Activated CD4-positive, CD25-positive, alpha-beta regulatory T cell treated with anti-CD3 and anti-CD28 coated beads, Interleukin-2, amount 50 U/mL, for 24 hours (primary cell): ENCODE measurements at places on chromosomes 7 and 10.

- ATAC-seq: no peak
These were observed 14.8 kb downstream of the TSPAN14 start for GRCh38 chr10:80468806-80469421.

DNA sequence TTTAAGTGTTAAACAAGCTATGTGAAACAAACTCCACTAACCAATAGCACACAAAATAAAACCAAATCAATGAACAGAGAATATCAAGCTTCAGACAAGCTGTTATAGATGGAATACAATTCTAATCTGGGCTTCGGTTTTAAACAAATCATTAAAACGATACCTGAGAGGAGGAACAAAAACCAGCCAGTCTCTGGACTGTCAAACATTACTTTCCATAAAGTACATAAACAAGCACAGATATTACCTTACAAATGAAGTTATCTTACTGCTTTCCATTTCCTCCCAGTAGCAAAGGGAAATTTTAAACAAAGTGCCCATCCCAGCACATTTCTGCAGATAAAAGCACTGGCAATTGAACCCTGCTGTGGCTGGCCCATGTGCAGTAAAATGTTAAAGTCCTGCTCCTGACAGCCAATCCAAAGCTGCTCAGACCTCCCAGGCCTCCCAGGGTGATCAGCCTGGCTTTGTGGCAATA, 128.0 kb downstream of the NRCAM start:
- no peak for ATAC-seq

GRCh38 chr10:107031931-107032699, 132.4 kb downstream of the SORCS1 start:
- ATAC-seq: no peak

DNA sequence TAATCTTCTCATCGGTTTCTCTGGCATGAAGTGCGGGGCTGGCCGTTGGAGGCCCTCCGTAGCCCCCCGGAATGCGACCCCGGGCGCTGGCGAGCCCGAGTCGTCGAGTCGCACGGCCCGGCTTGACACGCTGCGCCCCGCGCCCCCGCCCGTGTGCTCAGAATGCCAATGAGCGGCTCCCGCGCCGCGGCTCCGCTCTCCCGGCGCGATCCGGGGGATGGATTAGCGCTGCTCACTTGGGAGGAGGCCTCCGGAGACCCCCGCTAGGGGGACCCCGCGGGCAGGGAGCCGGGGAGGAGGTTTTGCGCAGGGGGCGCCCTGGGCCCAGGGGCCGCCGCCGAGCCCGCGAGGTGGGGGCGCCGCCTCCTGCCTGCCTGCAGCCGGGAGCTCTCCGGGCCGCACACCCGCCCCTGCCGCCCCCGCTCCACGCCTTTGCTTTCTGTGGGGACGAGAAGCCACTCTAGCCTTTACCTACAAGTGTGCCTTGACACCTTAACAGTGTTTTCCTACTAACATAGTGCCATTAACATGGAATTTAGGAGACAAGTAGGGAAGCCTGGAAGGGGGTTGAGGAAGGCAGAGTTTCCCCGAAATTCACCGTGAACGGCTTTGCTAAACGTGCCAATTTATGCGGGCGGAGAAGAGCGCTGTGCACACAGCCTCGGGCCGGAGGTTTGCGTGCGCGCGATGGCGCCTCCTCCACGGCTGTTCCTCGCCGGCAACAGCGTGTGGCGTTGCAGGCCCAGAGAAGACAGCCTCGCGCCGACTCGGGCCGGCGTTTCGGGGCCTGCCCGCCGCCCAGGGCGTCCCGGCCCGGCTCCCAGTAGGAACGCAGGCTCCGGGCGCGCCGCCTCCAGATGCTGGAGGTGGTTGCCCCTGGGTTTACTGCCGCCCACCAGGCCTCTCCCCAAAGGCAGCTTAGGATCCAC, 7.1 kb downstream of the SHH start:
- ATAC-seq: no peak

- no peak for ATAC-seq
These were observed 104.7 kb downstream of the SRPK2 start for GRCh38 chr7:105284014-105284413.

DNA sequence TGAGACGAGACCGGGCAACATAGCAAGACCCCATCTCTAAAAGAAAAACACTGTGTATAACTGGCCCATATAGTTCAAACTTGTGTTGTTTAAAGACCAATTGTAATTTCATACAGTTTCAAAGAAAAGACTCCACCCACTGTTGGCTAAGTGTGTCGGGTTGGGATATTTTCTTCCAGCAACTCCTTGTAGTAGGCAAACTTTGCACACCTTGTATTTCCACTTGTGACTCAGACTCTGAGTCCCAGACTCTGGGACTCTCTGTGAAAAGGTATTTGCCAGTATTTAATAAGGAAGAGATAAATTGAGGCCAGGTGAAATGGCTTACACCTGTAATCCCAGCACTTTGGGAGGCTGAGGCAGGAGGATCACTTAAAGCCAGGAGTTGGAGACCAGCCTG, 29.3 kb upstream of the RHBDD2 start:
- no peak for ATAC-seq

DNA sequence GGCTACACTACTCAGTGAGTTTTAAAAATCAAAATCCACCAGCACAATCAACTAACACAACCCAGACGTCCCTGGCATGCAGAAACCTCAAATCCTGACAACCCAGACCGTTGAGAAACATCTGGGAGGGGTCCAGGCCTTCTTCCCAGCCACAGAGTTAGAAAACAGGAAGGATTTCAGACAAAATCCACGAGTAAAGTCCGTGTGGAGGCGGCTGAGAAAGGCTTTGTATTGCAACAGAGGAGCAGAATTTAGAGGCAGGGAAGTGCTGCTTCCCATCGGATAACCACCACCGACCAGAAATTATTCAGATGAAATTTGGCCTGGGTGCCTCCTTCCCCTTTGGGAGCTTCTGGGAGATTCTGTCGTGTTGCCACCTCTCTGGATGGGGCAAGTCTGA, 61.5 kb downstream of the TNS3 start:
- ATAC-seq: no peak

DNA sequence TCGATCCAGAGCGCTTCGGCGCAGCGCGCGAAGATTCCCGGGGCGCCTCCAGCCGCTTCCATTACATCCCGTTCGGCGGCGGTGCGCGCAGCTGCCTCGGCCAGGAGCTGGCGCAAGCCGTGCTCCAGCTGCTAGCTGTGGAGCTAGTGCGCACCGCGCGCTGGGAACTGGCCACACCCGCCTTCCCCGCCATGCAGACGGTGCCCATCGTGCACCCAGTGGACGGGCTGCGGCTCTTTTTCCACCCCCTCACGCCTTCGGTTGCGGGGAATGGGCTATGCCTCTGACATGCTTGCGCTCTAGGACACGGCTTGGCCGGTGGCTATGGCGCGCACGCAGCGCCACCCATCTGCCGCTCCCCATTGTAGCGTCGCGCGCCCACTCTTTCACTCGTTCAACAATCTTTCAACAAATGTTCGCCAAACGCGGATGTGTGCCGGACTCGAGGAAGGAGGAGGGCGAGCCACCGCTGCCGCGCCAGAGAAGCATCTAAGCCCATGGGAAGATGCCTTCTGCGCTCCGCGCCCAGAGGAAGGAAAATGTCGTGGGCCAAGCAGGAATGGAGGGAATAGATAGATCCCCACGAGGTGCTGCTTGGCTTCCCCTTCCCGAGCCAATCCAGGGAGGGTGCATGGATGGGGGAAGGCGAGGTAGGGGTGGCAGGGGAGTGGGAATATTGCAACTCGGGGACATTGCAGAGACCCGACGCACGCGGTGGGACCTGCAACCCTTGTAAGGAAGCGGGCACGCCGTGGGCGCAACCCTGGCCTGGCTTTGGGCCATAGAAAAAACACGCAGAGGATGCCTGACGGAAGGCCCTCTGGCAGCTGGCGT, 5.1 kb upstream of the CYP26A1 start:
- no peak for ATAC-seq

DNA sequence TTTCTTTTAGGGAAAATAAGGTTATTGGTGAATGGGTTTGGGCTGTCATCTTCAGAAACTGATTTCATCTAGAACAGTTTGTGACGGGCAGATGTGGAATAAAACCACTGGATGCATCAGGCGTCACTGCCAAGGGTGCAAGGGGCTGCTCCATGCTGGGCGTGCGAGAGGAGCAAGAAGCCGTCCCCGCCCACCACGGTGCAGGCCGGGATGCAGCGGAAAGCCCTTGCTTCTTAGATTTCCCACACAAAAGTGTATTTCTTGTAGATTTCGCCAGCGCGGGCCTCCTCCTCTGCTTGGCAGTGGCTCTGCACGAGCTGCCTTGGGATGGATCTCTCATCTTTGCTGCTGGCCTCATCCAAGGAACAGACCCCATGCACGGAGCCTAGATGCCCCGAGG, 189.3 kb downstream of the CUX1 start:
- no peak for ATAC-seq

DNA sequence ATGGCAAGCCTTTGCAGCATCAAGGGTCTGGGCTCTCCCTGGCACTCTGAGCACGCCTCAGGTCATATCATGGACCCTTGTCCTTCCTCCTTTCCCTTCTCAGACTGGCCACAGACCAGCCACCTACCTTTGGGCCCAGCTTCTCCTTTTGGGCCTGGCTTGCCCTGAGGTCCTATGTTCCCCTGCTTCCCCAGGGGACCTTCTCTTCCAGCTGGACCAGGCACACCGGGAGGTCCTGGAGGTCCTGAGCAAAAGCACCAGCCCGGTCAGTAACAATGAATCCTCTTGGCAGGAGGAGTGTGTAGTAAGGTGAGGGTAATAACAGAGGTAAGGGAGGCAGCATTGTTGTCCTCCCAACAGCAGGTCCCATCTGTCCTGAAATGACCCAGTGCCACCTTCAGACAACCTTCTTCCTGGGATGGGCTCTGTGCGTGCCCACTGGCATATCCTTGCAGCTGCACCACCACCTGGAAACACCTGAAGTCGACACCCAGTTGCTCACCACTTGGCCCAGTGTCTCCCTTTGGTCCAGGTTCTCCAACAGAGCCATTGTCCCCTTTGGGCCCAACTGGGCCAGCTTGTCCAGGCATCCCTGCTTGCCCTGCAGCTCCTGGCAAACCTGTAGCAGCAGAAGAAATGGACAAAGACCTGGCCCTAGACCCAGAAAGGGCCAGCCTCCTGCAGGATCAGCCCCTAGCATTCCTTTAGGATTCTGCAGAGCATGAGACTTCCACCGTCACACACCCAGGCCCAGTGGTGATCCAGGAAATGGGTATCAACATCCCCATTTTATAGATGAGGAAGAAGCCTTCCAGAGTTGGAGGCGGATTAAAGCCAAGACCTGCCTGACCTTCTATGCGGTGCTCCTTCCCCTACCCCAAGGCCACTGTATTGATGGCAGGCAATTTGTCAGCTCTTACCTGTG, 6.4 kb downstream of the SFTPD start:
- no peak for ATAC-seq

DNA sequence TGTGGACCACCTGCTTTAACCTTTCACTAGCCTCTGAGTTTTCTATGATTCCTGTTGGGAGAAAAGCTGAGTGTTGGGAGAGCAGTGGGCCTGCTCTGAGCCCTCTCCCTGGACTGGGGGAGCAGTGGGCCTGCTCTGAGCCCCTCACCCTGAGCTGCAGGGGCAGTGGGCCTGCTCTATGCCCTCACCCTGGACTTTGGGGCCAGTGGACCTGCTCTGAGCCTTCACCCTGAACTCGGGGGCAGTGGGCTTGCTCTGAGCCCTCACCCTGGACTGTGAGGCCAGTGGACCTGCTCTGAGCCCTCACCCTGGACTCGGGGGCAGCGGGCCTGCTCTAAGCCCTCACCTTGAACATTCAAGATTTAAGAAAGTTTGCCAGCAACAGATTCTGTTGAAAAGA, 33.4 kb downstream of the AGAP6 start:
- no peak for ATAC-seq

DNA sequence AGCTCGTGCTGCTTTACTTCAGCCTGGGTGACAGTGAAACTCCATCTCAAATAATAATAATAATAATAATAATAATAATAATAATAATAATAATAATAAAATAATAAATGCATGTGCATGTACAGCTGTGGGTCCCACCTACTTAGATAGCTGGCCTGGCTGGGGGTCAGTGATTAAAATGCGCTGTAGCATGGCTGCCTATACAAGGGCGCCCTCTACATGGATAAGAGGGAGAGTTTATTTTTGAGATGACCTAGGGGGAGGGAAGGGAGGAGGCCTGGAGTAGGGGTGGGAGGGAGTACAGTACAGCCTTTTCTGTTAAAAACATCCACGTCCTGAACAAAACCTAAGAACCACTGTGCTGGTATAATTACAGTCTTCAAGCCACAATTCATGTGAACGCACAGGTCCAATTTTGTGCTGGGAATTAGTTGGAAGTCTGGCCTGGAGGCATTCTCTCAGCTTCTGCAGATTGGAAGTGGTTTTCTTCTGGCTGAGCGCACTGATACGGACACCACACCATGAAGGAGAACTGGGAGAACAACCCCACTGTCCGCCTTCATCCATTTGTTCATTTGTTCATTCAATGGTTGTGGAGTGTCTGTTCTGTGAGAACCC, 146.5 kb downstream of the TMEM178B start:
- ATAC-seq: no peak

DNA sequence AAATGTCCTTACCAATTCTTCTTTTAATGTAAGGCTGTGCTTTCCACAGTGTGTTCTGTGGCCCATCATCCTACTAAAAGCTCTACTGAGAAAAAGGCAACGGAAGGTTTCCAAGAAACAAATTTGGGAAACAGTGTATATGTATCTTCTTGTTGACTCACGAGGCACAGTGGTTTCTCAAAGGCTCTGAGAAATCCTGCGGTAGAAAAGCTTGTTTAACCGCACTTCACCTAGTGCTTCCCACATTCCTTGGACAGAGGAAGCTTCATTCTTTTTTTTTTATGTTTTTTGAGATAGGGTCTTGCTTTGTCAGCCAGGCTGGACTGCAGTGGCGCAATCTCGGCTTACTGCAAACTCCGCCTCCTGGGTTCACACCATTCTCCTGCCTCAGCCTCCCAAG, 84.5 kb downstream of the TACC2 start:
- ATAC-seq: no peak

GRCh38 chr7:28225576-28225975, 45.0 kb upstream of the JAZF1 start:
- ATAC-seq: no peak

- no peak for ATAC-seq
These were observed 60.1 kb downstream of the ZMIZ1 start for GRCh38 chr10:79128923-79129305.

DNA sequence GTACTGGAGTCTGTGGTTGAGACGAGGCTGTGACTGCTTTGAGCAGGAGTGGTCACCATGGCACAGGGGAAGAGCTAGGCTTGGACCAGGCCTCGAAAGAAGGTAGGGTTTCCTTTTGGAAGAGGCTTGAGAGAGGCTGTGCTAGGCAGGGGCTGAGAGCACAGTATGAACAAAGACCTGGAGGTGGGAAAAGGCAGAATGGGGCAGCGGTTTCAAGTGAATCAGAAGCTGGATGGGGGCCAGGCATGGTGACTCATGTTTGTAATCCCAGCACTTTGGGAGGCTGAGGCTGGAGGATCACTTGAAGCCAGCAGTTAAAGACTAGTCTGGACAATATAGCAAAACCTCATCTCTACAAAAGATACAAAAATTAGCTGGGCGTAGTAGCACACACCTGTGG, 65.9 kb downstream of the CLIP2 start:
- no peak for ATAC-seq

- ATAC-seq: no peak
These were observed 74.8 kb upstream of the GPR37 start for GRCh38 chr7:124840435-124840834.
